ENCODE measurements at places on chromosomes 1 and 21. TPM values are rescaled to one million over a fixed set of nuclear protein-coding genes. Genes with fewer than 3 reads are reported as not detected.

- H3K4me3 ChIP-seq: no peak overlapping the region
- no peak overlapping the region for H3K27ac ChIP-seq
- H3K4me1 ChIP-seq: no peaks in the 10 kb centered on the region
- H3K36me3 ChIP-seq: no peaks in the 10 kb centered on the region
- peaks cover 7% of the 10 kb centered on the region for H3K27me3 ChIP-seq
Observed at GRCh38 chr1:162335126-162335525, 41.5 kb downstream of the SPATA46 start.

The LINGO4 gene
- total RNA-seq: not detected

The IFT25 gene
- total RNA-seq: 81.6 TPM

- H3K4me1 ChIP-seq: no peaks in the 10 kb centered on the region
- H3K27ac ChIP-seq: no peak overlapping the region
- H3K27me3 ChIP-seq: peaks cover 17% of the 10 kb centered on the region
- DNase-seq: no peak
- H3K4me3 ChIP-seq: no peak overlapping the region
Observed at GRCh38 chr1:87167157-87167789, 161.4 kb upstream of the LMO4 start.

DNA sequence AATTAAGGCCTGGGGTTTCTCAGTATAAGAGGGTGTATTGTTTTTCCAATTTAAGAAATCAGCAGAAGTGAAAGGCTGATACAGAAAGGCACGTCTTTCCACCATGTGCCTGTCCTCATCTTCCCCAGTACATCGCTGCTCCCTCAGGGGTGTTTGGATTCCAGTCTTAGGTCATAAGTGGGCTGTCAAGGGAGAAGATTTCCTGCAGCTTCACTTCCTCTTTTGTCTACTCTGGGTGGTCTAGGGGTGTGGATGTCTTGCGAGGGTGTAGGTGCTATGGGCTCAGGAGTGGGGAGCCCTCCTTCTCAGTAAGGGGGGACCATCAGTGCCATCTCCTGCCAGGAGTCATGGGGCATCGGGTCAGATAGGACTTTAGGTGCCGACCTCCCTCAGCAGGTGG lies 999.8 kb upstream of the NCAM2 start:
- H3K27me3 ChIP-seq: no peaks in the 10 kb centered on the region
- DNase-seq: no peak
- H3K4me3 ChIP-seq: no peak overlapping the region
- H3K4me1 ChIP-seq: no peaks in the 10 kb centered on the region

The MPC2 gene
- 61.9 TPM for total RNA-seq

The TFF1 gene
- total RNA-seq: not detected

- H3K27me3 ChIP-seq: peaks cover 25% of the 10 kb centered on the region
- H3K36me3 ChIP-seq: no peaks in the 10 kb centered on the region
- peaks cover 5% of the 10 kb centered on the region for H3K4me1 ChIP-seq
- H3K4me3 ChIP-seq: no peak overlapping the region
- no peak overlapping the region for H3K27ac ChIP-seq
Observed at GRCh38 chr1:34784751-34785221, 3.8 kb downstream of the GJB3 start.

- no peak overlapping the region for H3K4me3 ChIP-seq
- no peaks in the 10 kb centered on the region for H3K4me1 ChIP-seq
Observed at GRCh38 chr1:79151006-79151796, 144.7 kb upstream of the ADGRL4 start.

The CDC20 gene
- 123 TPM for total RNA-seq

DNA sequence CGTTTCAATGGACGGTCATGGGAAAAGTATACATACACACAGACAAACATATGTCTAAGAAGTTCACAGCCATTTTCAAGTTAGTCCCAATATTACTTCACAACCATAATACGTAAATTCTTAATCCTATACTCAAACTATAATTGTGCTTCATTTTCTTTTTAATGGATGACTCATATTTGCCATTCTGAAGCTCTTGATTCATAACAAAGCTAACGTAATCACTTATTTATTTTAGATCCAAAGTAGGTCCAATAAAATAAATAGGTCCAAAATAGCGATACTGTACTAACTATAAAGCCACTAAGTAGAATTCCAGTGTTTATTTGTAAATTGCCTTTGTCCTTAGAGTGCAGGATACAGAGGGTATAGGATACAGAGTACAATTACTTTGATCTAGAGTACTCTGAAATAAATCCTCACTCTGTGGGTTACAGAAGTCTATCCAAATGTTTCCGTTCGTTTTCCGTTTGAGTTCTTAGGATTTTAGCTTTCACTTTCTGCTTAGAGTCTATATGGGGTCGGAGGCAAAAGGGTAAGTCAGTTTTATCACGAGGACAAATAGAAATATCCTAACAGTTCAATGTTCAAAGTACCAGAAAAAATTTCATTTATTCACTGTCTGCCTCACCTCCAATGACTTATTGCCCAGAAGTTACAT lies 8.8 kb upstream of the C1orf115 start:
- H3K4me1 ChIP-seq: no peaks in the 10 kb centered on the region
- no peaks in the 10 kb centered on the region for H3K36me3 ChIP-seq
- peaks cover 3% of the 10 kb centered on the region for H3K27me3 ChIP-seq
- H3K4me3 ChIP-seq: no peak overlapping the region
- DNase-seq: no peak

The IL19 gene
- not detected for total RNA-seq

GRCh38 chr21:44065428-44065827 lies 41.8 kb upstream of the PWP2 start:
- peaks cover 20% of the 10 kb centered on the region for H3K36me3 ChIP-seq
- H3K27ac ChIP-seq: peak overlapping the region; percentile 97
- H3K27me3 ChIP-seq: no peaks in the 10 kb centered on the region
- DNase-seq: peak; percentile 68

Measured in activated naive CD8-positive, alpha-beta T cell treated with anti-CD3 and anti-CD28 coated beads, Interleukin-2, amount 10 ng/mL, durations not matched to agents 7 days and 5 days (primary cell).